ENCODE measurements at places on chromosomes 2 and 18.

DNA sequence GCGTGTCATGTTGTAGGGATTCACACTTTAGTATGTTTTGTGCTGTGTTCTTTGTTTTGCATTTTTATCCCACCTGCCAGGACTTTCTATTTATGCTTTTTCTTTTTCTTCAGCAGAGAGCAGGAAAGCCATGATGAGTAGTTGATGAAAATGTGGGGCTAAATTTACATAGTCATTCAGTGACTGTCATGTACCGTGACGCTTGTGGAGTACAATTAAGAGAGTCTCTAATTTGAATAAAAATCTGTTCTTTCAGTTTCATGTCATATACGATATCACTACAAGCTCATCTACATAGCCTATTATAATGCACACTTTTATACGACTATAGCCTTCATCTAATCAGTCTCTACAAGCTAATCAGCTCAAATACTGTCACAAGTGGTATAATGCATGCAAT, 112.7 kb upstream of the SPATS2L start:
- no peak for DNase-seq

DNA sequence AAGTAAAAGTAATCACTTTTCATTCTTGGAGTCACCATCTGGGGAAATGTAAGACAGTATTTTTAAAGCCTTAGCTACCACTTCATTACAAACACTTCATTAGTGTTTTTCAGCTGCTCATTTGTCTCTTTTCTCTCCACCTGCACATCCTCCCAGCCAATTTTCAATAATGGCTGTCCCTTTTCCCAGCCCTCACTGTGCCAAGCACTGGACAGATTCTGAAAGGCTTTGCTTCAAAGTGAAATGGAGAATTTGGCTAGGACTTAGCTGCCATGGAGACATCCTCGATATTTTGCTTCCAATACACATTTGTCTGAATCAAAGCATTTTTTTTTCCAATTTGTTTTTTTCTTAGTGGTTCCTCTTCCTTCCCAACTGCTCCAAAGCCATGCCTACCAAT, 272.4 kb upstream of the NRXN1 start:
- no peak for DNase-seq

- no peak for DNase-seq
These were observed 212.4 kb upstream of the PXDN start for GRCh38 chr2:1956520-1957289.

DNA sequence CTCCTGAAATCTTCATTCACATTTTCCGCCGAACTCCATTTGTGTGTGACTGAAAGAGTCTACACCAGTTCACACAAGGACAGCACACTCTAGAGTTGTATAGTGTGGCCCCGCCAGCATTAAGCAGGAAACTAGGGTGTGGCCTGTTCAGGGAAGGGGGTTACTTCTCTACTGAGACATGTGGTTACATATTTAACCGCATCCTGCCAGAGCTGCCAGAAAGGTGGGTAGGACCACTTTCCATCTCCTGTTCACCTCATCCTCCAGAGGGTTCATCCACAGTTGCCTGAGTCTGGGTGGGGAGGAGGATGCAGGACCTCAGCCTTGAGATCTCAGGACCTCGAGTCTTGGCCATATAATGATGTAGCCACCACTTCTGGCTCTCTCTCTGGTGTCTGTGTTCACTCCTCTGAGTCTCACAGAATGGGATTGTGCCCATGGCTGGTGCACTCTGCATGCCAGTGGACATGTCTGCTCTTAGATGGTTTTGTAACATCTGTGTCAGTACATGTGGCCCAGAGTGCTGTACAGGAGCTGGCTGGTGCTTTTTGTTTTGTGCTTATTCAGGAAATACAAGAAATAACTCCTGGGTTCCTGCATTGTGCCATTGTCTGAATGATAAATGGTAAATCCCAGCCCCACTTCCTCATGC, 7.7 kb upstream of the SP140L start:
- no peak for DNase-seq

- DNase-seq: no peak
These were observed 121.5 kb upstream of the PDE1A start for GRCh38 chr2:182548031-182548950.

GRCh38 chr2:176272870-176273459, 3.7 kb downstream of the MTX2 start:
- no peak for DNase-seq

DNA sequence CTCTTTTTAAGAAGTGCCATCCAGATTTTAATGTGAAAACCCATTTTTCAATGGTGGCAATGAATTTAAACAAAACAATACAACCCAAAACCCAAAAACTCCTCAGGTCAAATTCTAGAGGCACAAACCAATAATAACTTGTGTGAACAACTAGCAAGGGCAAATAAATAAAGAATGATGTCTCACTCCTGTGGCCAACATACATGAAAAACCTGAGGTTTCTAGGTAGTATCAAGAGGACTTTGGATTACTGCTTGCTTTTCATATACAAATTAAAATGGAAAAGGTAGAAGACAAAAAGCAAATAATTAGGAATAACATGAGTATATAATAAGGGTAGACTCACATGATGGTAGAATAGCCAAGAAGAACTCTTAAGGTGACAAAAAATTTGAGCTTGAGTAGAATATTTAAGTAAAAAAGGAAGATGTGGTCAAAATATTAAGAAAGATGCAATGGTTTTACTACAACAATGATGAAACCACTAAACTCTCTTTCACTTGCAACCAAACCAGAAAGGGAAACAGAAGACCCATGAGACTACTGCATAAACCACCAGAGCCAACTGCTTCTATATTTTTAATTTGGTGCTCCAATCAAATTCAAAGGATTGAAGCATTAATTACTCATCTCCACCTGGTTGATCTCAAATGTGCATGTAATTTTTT, 53.5 kb downstream of the DARS1 start:
- DNase-seq: no peak

DNA sequence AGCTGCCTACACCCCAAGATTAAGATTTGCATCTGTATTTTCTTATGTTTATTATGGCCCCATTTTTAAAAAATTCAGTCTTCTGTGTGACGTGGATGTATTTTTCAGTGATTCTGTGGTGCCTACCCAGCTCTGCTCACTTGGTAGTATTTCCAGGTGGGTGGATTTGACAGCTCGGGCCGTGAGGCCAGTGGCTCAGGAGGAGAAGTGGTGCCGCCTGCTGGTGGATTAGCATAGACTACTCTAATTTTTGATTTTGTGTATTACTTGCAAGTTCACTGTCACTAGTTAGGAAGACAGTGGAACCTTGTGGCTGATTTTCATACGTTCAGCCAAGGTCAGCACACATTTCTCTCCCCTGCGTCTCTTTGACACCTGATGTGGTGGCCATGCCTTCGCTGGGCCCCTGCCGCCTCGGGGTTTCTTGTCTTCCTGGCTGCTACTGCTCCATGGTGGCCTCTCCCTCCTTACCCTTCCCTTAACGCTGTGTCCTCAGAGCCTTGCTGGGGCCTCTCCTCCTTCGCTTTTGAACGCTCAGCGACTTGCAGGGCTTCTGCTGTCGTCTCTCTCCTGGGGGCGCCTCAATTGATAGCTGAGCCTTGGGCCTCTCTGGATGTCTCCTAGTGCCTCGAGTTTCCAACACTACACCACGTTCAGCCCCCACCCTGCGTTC, 89.4 kb downstream of the DGKD start:
- DNase-seq: peak; percentile 60

DNA sequence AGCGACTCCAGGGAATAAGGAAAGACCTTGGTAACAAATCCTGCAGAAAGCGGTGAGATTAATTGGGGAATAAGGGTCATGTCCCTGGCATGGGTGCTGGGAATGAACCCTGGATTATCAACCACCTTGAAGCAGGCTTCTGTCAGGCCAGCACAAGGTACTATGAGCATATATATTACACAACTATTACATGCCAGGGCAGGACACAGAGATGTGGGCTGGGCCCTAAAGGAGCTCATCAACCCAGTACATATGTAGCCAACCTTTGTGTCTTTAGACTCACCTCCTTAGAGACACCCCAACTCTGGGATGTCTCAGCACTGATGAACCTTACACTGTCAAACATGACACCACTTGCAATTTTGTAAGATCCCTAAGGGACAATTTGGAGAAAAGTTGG, 3.4 kb downstream of the SFXN5 start:
- no peak for DNase-seq

DNA sequence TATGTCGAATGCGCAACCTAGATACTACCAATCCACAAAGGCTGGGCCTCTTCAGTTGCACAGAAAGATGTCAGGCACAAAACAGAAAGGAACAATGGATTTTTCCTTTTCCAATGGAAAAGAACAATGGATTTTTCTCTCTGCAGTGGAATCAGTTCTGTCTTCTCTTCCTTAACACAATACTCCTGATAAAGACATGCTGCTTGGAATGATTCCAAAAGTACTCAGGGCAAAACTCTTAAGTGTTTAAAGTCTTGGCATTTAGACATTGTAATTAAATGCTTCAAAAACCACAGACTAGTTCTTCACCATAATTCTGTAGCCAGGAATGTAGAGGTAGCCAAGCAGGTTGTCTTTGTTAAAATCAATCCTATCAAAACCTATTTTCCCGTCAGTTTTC, 46.7 kb upstream of the FLACC1 start:
- no peak for DNase-seq

- DNase-seq: no peak
These were observed 14.0 kb upstream of the ELAC1 start for GRCh38 chr18:50953822-50954221.

- DNase-seq: no peak
These were observed 655.3 kb upstream of the FAM98A start for GRCh38 chr2:34254272-34254878.

DNA sequence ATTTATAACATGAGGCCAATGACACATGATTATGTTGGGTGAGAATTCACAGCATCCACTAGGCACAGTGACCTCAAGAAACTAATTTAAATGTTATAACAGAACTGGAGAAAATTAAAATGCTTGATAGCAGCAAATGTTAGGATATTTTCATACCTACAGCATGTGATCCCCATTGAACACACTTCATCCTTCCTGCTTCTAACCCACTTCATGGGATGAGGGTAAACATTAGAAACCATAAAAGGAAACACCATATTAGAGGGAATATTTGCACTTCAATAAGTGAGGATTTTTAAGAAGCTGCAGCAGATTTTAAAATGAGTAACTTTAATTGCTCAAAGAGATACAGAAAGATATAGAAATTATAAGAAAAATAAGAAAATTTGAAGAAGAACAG, 117.1 kb downstream of the FSHR start:
- no peak for DNase-seq

- no peak for DNase-seq
These were observed 65.7 kb downstream of the SPRED2 start for GRCh38 chr2:65366595-65367125.

- DNase-seq: no peak
These were observed 63.5 kb downstream of the EVA1A start for GRCh38 chr2:75497256-75497655.

- DNase-seq: no peak
These were observed 29.0 kb downstream of the CENPO start for GRCh38 chr2:24822049-24822706.

- DNase-seq: no peak
These were observed 63.1 kb upstream of the HPCAL1 start for GRCh38 chr2:10239561-10239967.

- DNase-seq: no peak
These were observed 60.3 kb downstream of the ADD2 start for GRCh38 chr2:70707706-70708105.

DNA sequence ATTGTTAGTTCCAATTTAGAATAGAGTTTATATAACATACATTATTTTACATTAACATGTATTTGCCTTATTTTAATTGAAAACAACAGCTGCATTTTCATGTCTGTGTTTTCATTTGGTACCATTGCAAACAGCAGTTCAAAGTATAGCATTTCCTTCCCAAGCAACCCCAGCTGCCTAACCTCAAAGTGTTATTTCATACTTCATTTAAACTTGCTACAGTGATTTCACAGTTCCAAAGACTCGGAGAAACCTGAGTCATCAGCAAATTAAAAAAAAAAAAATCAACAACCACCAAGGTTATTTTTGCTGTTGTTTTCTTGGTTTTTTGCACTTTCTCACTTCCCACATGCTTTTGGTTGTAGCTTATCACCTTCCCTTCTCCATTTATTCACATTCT, 236.5 kb upstream of the SPHKAP start:
- DNase-seq: no peak

DNA sequence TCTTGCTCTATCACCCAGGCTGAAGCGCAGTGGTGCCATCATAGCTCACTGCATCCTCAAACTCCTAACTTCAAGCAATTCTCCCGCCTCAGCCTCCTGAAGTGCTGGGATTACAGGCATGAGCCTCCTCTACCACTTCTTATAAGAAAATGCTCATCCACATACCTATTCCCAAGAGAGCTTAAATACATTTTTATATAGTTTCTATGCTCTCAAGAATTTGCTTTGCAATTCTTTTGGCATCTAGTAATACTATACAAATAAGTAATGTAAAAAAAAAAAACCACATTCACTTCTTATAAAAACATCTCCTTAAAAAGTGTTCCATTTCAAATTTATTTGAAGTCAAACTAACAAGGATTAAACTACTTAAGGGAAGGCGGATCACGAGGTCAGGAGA, 197.3 kb downstream of the DNAH7 start:
- no peak for DNase-seq

DNA sequence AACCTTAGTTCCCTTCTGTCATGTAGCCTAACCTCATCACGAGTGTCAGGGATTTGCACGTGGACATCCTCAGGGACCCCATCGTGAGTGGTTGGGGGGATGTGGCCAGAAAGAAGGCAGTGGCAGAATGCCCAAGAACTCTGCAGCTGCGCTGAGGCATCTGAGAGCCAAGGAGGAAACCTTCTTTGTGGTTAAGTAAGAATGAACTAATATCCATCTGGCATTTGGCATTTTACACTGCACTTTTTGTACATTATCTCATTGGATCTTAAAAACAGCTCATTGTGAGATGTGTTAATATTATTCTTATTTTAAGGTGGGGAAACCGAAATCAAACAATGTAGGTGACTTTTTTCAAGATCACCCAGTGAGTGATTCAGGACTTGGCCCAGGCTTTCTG, 32.6 kb upstream of the APCDD1 start:
- no peak for DNase-seq

DNA sequence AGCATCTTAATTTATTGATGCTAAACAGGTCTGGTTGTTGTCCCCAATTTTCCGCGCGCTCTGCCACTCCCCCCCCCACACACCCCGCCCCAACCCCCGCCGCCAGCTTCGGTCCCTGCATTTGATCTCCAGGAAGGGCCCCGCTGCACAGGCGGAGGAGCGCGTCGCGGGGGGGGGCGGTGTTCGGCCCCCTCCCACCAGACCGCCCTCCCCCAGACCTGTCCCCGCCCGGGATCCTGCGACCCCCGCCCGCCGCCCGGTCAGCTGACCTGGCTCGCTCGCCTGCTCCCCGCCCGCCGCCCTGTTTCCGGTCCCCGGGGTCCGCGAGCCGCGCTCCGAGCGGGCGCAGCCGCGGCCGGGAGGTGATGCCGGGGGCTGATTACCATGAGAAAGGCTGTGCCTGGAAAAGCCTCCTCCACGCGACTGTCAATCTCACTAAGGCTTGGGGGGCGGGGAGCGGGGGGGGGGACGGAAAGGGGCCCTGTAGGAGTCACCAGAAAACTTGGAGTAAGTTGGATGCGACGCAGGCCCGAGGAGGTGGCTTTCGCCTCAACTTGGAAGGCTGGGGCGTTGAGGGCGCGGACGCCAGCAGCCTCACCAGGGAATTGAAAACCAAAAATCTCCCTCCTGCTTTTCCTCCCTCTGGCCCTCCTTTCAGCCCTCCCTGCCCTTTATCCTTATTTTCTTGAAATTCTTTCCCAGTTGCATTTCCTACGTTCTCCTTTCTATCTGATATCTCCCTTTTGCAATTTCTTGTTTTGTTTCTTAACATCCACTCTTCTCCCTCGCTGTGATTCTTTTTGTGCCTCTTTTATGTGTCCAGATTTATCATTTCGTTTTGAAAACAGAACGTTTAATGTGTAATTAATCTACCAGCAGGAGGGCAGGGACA, 4.4 kb upstream of the ZEB2 start:
- DNase-seq: peak; percentile 47

- DNase-seq: no peak
These were observed 10.7 kb upstream of the THNSL2 start for GRCh38 chr2:88159481-88159880.
